Lung (tissue), 17 donors: ENCODE measurements at places on chromosomes 6 and 20. TPM values are rescaled to one million over a fixed set of nuclear protein-coding genes. Genes with fewer than 3 reads are reported as not detected.

DNA sequence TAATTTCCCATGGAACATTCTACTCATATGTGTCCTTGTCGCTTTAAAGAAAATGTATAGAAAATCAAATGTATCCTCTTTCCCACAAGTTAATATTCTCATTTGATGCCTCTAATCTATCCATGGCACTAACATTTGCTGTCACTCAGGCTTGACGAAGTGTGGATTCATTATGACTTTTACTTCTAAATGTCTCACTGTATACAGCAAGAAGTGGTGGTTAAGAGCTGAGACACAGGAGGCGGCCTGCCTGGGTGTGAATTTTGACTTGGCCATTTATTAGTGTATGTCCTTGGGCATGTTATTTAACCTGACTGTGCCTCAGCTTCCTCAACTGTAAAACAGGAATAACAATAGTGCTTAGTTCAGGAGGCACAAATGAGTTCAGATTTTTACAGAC is 70.0 kb downstream of the TRMT6 start:
- H3K4me1 ChIP-seq, result no peaks in the 10 kb centered on the region
- no peaks in the 10 kb centered on the region for H3K36me3 ChIP-seq
- no peak for DNase-seq
- no peaks in the 10 kb centered on the region for H3K27me3 ChIP-seq

- DNase-seq, result peak; percentile 91
- H3K36me3 ChIP-seq, result peaks cover 12% of the 10 kb centered on the region
- H3K4me1 ChIP-seq, result peaks cover 7% of the 10 kb centered on the region
- H3K27me3 ChIP-seq, result no peaks in the 10 kb centered on the region
- peak within 1 kb of the TSS; percentile 98 for H3K27ac ChIP-seq
Observed at GRCh38 chr20:31722257-31723068, at the start of gene BCL2L1. BCL2L1 (minus strand) TSS chr20:31722868; CDS start chr20:31722218, 650 bp downstream.

- no peaks in the 10 kb centered on the region for H3K4me1 ChIP-seq
- H3K27ac ChIP-seq, result no peak overlapping the region
- H3K4me3 ChIP-seq, result no peak overlapping the region
- no peak for DNase-seq
Observed at GRCh38 chr6:31336896-31337496, 20.0 kb downstream of the HLA-B start.

- H3K4me1 ChIP-seq, result no peaks in the 10 kb centered on the region
- H3K27me3 ChIP-seq, result no peaks in the 10 kb centered on the region
- no peak for DNase-seq
- no peak overlapping the region for H3K4me3 ChIP-seq
- peaks cover 4% of the 10 kb centered on the region for H3K36me3 ChIP-seq
- H3K27ac ChIP-seq, result no peak overlapping the region
Observed at GRCh38 chr6:89623749-89624148, 14.8 kb downstream of the LYRM2 start.

- H3K4me3 ChIP-seq, result no peak overlapping the region
- no peaks in the 10 kb centered on the region for H3K4me1 ChIP-seq
- H3K27ac ChIP-seq, result no peak overlapping the region
- H3K27me3 ChIP-seq, result no peaks in the 10 kb centered on the region
- H3K36me3 ChIP-seq, result no peaks in the 10 kb centered on the region
- DNase-seq, result no peak
Observed at GRCh38 chr6:4291453-4292403, 156.4 kb upstream of the ECI2 start.

DNA sequence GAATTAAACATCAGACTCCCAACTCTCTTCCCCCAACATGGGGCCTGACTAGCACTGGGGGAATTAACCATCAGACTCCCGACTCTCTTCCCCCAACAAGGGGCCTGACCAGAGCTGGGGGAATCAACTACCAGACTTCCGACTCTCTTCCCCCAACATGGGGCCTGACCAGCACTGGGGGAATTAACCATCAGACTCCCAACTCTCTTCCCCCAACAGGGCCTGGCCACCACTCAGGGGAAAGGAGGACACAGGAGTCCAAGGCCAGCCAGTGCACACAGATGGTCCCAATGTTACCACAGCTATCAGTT is 13.1 kb downstream of the CST7 start:
- H3K4me3 ChIP-seq, result no peak overlapping the region
- no peaks in the 10 kb centered on the region for H3K4me1 ChIP-seq

- peak overlapping the region; percentile 89 for H3K4me3 ChIP-seq
- H3K36me3 ChIP-seq, result peaks cover 35% of the 10 kb centered on the region
- DNase-seq, result no peak
Observed at GRCh38 chr20:62303340-62304226, 786 bp downstream of the ADRM1 start.

- H3K4me3 ChIP-seq, result no peak overlapping the region
- no peaks in the 10 kb centered on the region for H3K4me1 ChIP-seq
- no peak overlapping the region for H3K27ac ChIP-seq
- no peaks in the 10 kb centered on the region for H3K27me3 ChIP-seq
- no peaks in the 10 kb centered on the region for H3K36me3 ChIP-seq
- no peak for DNase-seq
Observed at GRCh38 chr6:131816869-131817268, 9.0 kb downstream of the ENPP1 start.

GRCh38 chr20:10647471-10647870 is 26.3 kb downstream of the JAG1 start:
- no peak overlapping the region for H3K27ac ChIP-seq
- H3K27me3 ChIP-seq, result no peaks in the 10 kb centered on the region
- peaks cover 27% of the 10 kb centered on the region for H3K36me3 ChIP-seq
- H3K4me1 ChIP-seq, result peaks cover 8% of the 10 kb centered on the region
- no peak for DNase-seq

- no peak overlapping the region for H3K27ac ChIP-seq
- H3K27me3 ChIP-seq, result no peaks in the 10 kb centered on the region
- no peaks in the 10 kb centered on the region for H3K4me1 ChIP-seq
- H3K4me3 ChIP-seq, result no peak overlapping the region
Observed at GRCh38 chr20:37649017-37649416, 44.8 kb upstream of the CTNNBL1 start.

DNA sequence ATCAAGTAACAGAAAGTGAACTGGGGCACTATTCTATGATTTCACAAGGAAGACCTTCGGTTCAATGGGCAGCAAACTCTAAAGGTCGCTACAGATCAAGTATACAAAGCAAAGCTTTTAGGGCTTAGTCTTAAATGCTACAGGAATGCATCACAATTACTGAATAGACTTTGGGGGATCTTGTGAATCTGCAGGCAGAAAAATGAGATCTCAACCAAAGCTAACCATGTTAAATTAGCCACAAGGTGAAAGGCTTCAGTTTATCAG is 98.0 kb upstream of the TMEM30A start:
- H3K36me3 ChIP-seq, result no peaks in the 10 kb centered on the region
- H3K4me3 ChIP-seq, result no peak overlapping the region
- no peak for DNase-seq
- H3K27ac ChIP-seq, result peak overlapping the region; percentile 9
- no peaks in the 10 kb centered on the region for H3K27me3 ChIP-seq

- H3K36me3 ChIP-seq, result no peaks in the 10 kb centered on the region
- H3K4me1 ChIP-seq, result peaks cover 9% of the 10 kb centered on the region
- no peak for DNase-seq
- H3K27me3 ChIP-seq, result no peaks in the 10 kb centered on the region
Observed at GRCh38 chr20:32108814-32109391, 611 bp upstream of the TM9SF4 start.

DNA sequence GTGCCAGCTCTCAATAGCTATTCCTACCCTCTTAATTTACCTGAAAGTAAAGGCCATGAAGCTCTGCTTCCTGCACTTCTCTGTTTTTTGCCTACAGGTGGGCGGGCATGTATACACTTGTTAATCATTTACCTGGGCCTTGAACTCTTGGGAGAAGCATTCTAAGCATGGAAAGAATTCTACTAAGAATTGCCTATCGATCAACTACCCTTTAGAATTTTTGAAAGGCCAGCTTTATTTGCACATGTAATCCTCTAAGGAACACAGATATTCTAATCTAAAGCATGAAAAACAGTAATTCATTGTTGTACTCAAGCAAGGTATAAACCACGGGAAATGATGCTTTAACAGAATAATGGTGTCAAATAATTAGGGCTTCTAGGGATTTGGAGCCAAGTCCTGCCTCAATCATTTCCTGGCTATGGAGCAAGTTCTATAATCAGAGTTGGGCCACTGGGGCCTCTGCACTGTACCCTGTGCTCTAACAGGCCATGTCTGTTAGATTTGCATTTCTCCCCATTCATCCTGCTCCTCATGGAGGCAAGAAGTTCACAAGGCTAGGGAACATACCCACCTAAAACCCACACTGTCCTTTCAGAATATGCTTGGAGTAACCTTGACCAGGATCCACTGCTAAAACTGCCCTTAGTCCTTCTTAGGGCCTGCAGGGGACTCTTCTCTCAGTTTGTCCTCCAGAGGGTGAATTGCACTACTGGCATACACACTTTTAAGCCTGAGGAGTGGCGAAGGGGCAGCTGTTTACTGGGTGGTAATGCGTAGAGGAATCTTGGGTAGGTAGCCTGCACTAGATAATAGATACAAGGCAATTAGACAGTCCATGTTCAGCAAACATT is 276.4 kb upstream of the JAG1 start:
- DNase-seq, result no peak
- H3K27me3 ChIP-seq, result no peaks in the 10 kb centered on the region
- H3K4me3 ChIP-seq, result no peak overlapping the region
- no peaks in the 10 kb centered on the region for H3K4me1 ChIP-seq
- no peak overlapping the region for H3K27ac ChIP-seq

- no peak overlapping the region for H3K4me3 ChIP-seq
- H3K27me3 ChIP-seq, result no peaks in the 10 kb centered on the region
- no peaks in the 10 kb centered on the region for H3K4me1 ChIP-seq
- no peak overlapping the region for H3K27ac ChIP-seq
- no peaks in the 10 kb centered on the region for H3K36me3 ChIP-seq
Observed at GRCh38 chr6:72748759-72749158, 126.9 kb downstream of the KCNQ5 start.

GRCh38 chr6:6766230-6766905 is 177.8 kb downstream of the LY86 start:
- no peak overlapping the region for H3K27ac ChIP-seq
- H3K4me3 ChIP-seq, result no peak overlapping the region
- no peak for DNase-seq
- no peaks in the 10 kb centered on the region for H3K27me3 ChIP-seq
- no peaks in the 10 kb centered on the region for H3K36me3 ChIP-seq
- H3K4me1 ChIP-seq, result no peaks in the 10 kb centered on the region

GRCh38 chr6:2450546-2450945 is 205.1 kb upstream of the GMDS start:
- peaks cover 4% of the 10 kb centered on the region for H3K27me3 ChIP-seq
- H3K4me1 ChIP-seq, result peaks cover 2% of the 10 kb centered on the region
- no peak overlapping the region for H3K27ac ChIP-seq
- peak; percentile 24 for DNase-seq
- no peak overlapping the region for H3K4me3 ChIP-seq

GRCh38 chr6:93900142-93900541 is 480.8 kb upstream of the EPHA7 start:
- DNase-seq, result no peak
- H3K4me1 ChIP-seq, result no peaks in the 10 kb centered on the region
- no peaks in the 10 kb centered on the region for H3K36me3 ChIP-seq
- no peaks in the 10 kb centered on the region for H3K27me3 ChIP-seq
- no peak overlapping the region for H3K27ac ChIP-seq

DNA sequence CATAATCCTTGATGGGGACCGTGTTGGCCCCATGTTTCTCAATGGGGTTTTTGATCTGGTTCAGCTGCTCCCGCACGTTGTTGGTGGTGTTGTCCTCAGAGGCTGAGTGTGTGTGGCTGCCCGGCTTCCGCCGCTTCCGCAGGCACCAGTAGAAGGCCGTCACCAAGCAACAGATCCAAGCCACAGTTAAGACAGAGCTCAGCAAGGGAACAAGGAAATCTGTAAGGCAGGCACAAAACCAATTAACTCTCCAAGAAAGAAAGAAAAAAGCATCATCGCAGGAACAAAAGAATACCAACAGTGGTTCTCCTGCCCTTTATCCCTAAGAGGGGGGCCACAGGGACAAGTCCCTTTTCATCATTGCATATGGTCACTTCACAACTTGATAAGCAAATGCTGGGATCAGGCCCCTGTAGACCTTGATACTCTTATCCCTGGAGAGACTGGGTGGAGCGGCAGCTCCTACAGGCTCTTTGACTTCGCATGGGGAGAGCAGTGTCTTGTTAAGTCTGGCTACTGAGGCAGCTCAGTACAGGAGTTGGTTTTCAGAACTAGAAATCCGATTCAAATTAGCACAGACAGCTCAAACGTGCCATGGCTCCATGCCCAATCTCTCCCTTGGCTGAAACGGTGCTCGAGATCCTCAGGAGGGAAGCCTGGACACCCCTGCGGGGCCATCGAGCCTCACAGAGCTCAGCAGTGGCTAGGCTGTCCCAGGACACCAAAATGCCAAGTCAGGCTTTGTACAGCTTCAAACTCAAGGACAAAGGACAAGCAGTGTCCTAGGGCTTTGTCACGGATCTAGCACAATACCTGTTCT is 33.9 kb downstream of the JAG1 start:
- peaks cover 14% of the 10 kb centered on the region for H3K4me1 ChIP-seq
- no peak for DNase-seq

- H3K27me3 ChIP-seq, result no peaks in the 10 kb centered on the region
- H3K36me3 ChIP-seq, result no peaks in the 10 kb centered on the region
- peaks cover 22% of the 10 kb centered on the region for H3K4me1 ChIP-seq
- no peak overlapping the region for H3K27ac ChIP-seq
- no peak for DNase-seq
- H3K4me3 ChIP-seq, result no peak overlapping the region
Observed at GRCh38 chr6:33738153-33738552, 8.6 kb downstream of the IP6K3 start.

GRCh38 chr6:99458319-99458718 is 33.2 kb upstream of the PNISR start:
- no peaks in the 10 kb centered on the region for H3K4me1 ChIP-seq
- no peak overlapping the region for H3K4me3 ChIP-seq
- H3K27me3 ChIP-seq, result no peaks in the 10 kb centered on the region
- H3K27ac ChIP-seq, result no peak overlapping the region
- peaks cover 2% of the 10 kb centered on the region for H3K36me3 ChIP-seq

DNA sequence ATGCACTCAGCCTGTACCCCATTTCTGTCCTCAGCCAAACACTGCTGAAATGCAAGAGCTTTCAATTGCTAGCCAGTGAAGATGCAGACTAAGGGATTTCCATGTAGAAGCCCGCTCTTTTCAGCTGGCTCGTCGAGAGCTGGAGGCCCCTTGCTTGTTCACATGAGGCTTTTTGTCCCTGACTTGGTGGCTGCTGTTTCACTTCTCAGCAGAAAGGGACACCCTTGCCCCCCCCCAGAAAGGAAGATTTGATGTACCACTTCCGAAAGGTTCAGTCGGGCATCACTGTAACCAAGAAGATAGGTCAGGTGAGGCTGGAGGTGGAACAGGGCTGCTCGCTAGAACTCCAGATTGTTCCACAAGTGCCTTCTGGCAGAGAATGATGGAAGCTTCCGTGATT is 23.3 kb downstream of the PTPN1 start:
- peaks cover 17% of the 10 kb centered on the region for H3K4me1 ChIP-seq
- H3K27ac ChIP-seq, result peak overlapping the region; percentile 49
- no peaks in the 10 kb centered on the region for H3K36me3 ChIP-seq
- no peaks in the 10 kb centered on the region for H3K27me3 ChIP-seq
- no peak overlapping the region for H3K4me3 ChIP-seq

PARD6B gene
- 41.8 TPM for total RNA-seq

CPNE5 gene
- 5.2 TPM for total RNA-seq

IRAK1BP1 gene
- total RNA-seq, result 18.9 TPM

RIPPLY2 gene
- total RNA-seq, result not detected

GSTA3 gene
- total RNA-seq, result 3.0 TPM

GTSF1L gene
- total RNA-seq, result not detected

FKBP5 gene
- 25.9 TPM for total RNA-seq

HCRTR2 gene
- not detected for total RNA-seq

HSPA1L gene
- 2.3 TPM for total RNA-seq

BCAS4 gene
- total RNA-seq, result 5.7 TPM
